ENCODE measurements at places on chromosomes 12 and 14. TPM values are rescaled to one million over a fixed set of nuclear protein-coding genes. Genes with fewer than 3 reads are reported as not detected.

Gene ANO4
- not detected for total RNA-seq

Gene PRH2
- not detected for total RNA-seq

Gene VPS37B
- 19.3 TPM for total RNA-seq

Gene XPOT
- 140 TPM for total RNA-seq

Gene FNTB
- 14.8 TPM for total RNA-seq

Gene NAA30
- total RNA-seq: 25.1 TPM

Gene RTN1
- 0.13 TPM for total RNA-seq

Gene SERPINA3
- total RNA-seq: not detected

Gene HRK
- total RNA-seq: not detected

Gene ATG2B
- total RNA-seq: 17.4 TPM

Gene FAR2
- total RNA-seq: 3.7 TPM

Gene IL26
- 0.88 TPM for total RNA-seq

Gene TBX5
- total RNA-seq: not detected

Gene TOMM20L
- total RNA-seq: not detected

Gene INTS13
- total RNA-seq: 64.5 TPM

Gene SIX1
- not detected for total RNA-seq

Gene OVCH1
- not detected for total RNA-seq

Gene DHH
- total RNA-seq: not detected

Gene ARHGEF25
- total RNA-seq: 1.4 TPM

Gene PIWIL1
- total RNA-seq: not detected

Gene PARP2
- total RNA-seq: 35.0 TPM

Gene NANOG
- total RNA-seq: not detected

Gene LRTM2
- total RNA-seq: not detected

Gene CLEC4C
- total RNA-seq: not detected

Gene NR1H4
- total RNA-seq: not detected

Gene CEP290
- 14.2 TPM for total RNA-seq

Gene HNF1A
- total RNA-seq: not detected

Gene RIN3
- total RNA-seq: 47.4 TPM

Gene MYF6
- not detected for total RNA-seq

Gene C12orf50
- total RNA-seq: not detected

Gene KLRF2
- not detected for total RNA-seq

Gene VWF
- not detected for total RNA-seq

Gene RHOJ
- not detected for total RNA-seq

Gene KLHDC2
- 29.0 TPM for total RNA-seq

Gene SLC39A2
- 0.16 TPM for total RNA-seq

Gene SLC4A8
- 2.0 TPM for total RNA-seq

Gene SLC38A6
- total RNA-seq: 5.8 TPM

Gene CLEC7A
- total RNA-seq: 0.62 TPM

Gene TAS2R46
- 0.55 TPM for total RNA-seq

Gene LRRIQ1
- total RNA-seq: not detected

Gene PLEKHD1
- not detected for total RNA-seq

Gene SLC17A8
- not detected for total RNA-seq

Gene CCDC175
- not detected for total RNA-seq

Gene NPAS3
- not detected for total RNA-seq

Gene DCN
- total RNA-seq: not detected

Gene TAS2R7
- total RNA-seq: not detected

Gene PPP1R36
- 0.24 TPM for total RNA-seq

Gene SPATS2
- total RNA-seq: 9.1 TPM
